ENCODE measurements at places on chromosomes 13 and 19.

GRCh38 chr19:6660930-6661329 lies 9.0 kb downstream of the TNFSF14 start:
- DNase-seq: no peak

DNA sequence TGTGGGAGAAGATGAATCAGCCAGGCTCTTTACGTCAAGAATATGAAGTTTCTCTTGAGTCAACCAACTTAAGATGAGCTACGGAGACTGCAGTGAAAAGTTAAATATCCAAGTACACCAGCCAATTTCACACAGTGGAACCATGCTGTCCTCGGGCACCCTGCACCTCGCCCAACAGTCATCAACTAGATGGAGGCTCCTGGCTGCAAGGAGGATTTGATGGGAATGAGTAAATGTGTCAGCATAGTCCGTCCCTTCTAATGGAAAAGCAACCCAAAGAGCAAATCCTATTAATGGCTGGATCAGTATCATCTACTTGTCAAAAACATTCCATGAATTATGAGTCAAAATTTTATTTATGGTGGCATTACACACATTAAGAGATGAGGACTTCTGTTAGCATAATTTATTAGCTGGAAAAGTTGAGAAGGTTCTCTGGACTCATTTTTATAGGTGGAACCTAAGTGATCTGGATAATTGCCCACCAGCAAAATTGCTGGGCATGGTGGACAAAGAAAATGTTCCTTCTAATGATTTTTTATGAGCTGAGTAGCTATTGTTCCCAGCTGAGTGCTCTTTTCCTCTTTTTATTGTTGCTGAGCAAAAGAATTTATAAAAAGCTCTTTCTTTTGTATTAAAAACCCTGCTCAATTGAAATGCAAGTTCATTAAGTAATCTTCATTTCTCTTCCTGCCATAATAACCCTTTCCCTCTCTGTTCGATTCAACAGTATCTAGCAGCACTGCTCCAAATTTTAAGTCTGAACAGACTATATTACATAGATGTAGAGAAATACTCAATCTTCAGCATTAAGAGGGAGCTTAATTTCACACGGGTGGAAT lies 88.4 kb downstream of the DNAJC15 start:
- DNase-seq: no peak

DNA sequence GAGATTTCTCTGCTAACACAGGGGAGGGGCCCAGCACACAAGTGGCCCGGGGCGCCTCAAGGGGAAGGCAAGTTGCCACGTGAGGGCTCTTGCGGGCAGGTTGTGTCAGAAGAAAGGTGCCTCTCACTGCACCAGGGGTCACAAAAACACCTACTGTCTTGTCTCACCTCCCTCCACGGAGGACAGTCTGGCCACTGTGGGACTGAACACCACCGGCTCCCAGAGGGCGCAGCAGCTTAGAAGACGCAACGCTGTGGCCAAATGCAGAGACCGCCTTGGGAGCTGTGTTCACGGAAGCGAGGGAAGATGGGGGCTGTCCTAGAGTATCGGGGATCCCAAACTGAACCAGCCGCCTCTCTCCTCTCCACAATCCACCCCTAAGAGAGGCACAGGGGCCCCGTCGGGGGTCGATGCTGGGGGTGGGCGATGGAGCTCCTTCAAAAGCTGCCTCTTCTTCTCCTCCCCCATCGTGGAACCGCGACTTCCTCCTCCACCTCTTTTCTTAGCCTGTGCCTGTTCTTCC lies 177.5 kb downstream of the FOXO1 start:
- no peak for DNase-seq

GRCh38 chr13:102376318-102376717 lies 25.5 kb downstream of the FGF14 start:
- DNase-seq: no peak

DNA sequence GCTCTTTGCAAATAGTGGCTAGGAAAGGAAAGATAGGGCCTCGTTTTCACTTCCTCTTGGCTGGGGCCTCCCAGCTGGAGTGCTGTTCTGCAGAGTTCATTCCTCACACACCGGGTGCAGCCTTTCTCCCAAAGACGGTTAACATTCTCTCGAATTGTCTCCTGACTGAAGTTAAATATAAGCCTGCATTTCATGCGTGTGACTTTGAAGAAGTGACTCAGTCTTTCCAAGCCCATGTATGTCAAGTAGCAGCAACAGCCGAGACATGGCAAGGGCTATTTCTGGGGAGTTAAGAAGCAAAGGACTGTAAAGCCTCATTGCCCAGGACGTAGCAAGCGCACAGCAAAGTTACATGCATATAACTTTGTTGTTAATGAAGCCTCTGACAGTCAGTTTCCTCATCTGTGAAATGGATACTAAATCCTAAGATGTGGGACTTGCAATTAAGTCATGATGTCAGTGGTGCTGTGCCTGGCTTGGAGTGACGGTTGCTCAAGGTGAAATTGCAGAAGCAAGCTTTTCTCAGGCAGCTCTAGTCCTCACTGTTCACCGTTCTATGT lies 502.4 kb downstream of the MYO16 start:
- no peak for DNase-seq
